ENCODE measurements at places on chromosomes 3 and 15. TPM values are rescaled to one million over a fixed set of nuclear protein-coding genes. Genes with fewer than 3 reads are reported as not detected.
A peak's percentile ranks its signal among the peaks of the same experiment; 100 is the strongest.

ADAM10 gene
- polyA plus RNA-seq, result 69.9 TPM

GRCh38 chr15:90807786-90808086 lies 60.7 kb upstream of the FURIN start:
- H3K27me3 ChIP-seq, result no peaks in the 10 kb centered on the region
- no peak for DNase-seq
- no peak overlapping the region for H3K27ac ChIP-seq
- no peak overlapping the region for H3K4me3 ChIP-seq

GRCh38 chr3:139427283-139428060 lies 38.0 kb upstream of the COPB2 start:
- no peaks in the 10 kb centered on the region for H3K36me3 ChIP-seq
- H3K27me3 ChIP-seq, result no peaks in the 10 kb centered on the region
- H3K27ac ChIP-seq, result no peak overlapping the region

- H3K27me3 ChIP-seq, result no peaks in the 10 kb centered on the region
- no peaks in the 10 kb centered on the region for H3K4me1 ChIP-seq
- H3K4me3 ChIP-seq, result no peak overlapping the region
- H3K27ac ChIP-seq, result no peak overlapping the region
Observed at GRCh38 chr3:95798628-95799027, 1015.8 kb upstream of the EPHA6 start.

GRCh38 chr3:13818919-13819318 lies 61.0 kb downstream of the WNT7A start:
- no peaks in the 10 kb centered on the region for H3K4me1 ChIP-seq
- no peak for DNase-seq
- no peak overlapping the region for H3K4me3 ChIP-seq
- no peak overlapping the region for H3K27ac ChIP-seq

- H3K4me3 ChIP-seq, result no peak overlapping the region
- H3K27ac ChIP-seq, result no peak overlapping the region
Observed at GRCh38 chr3:166462891-166463470, 625.8 kb upstream of the BCHE start.

DNA sequence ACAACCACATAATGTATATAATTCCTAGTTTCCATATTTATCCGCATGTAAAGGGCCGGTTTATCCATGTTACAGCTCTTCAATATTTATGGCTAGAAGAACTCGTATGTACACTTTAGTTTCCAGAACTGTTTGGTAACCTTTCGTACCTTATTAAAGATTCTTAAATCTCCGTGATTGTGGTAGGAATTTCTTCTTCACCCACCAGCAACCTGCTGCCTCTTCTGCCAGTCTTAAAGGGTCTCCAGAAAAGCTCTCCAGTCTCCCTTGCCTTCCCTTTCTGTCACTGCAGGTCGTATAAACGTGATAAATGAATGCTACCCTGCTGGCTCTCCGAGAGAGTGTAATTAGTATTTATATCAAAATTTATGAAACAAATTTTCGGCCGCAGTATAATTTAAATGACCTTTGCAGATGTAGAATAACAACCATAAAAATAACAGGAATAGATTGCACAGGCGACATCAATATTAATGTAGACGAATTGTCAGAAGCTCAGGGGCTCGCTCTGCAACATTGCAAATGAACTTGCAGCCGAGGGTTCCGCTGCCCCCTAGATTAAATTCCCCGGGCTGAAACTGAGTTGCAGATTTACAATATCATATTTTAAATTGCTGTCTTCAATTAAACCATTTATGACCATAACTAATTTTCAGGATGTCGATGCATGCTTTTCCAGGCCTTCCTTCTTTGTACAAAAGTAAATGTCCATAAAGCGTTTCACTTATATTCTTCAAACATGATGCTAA lies 5.4 kb downstream of the ZIC1 start:
- H3K27ac ChIP-seq, result no peak overlapping the region
- peaks cover 88% of the 10 kb centered on the region for H3K27me3 ChIP-seq
- peaks cover 10% of the 10 kb centered on the region for H3K4me1 ChIP-seq
- H3K4me3 ChIP-seq, result no peak overlapping the region
- no peaks in the 10 kb centered on the region for H3K36me3 ChIP-seq

GRCh38 chr15:89361451-89362202 lies 27.0 kb upstream of the POLG start:
- DNase-seq, result peak; percentile 58
- H3K36me3 ChIP-seq, result no peaks in the 10 kb centered on the region
- no peaks in the 10 kb centered on the region for H3K4me1 ChIP-seq
- H3K27me3 ChIP-seq, result peaks cover 84% of the 10 kb centered on the region

DNA sequence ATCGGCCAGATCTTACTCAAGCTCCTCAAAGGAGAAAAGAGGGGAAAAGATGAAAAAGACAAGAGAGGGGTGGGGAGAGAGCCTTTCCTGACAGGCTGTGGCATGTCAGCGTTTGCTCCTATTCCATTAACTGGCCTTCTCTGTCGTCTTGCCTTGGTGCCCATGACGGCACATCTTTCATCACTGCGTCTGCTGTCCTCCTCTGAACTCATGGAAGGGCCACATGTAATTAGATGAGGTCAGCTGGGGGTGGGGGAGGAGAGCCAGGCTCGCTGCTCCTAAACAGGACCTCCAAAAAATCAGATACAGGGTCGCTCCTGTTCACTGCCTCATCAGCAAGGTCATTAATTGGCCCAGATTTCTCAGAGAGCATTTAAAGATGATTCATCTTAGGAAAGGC lies 49.7 kb downstream of the LRTM1 start:
- H3K4me1 ChIP-seq, result no peaks in the 10 kb centered on the region
- no peak overlapping the region for H3K27ac ChIP-seq
- H3K36me3 ChIP-seq, result no peaks in the 10 kb centered on the region
- no peaks in the 10 kb centered on the region for H3K27me3 ChIP-seq
- H3K4me3 ChIP-seq, result no peak overlapping the region
- no peak for DNase-seq

WDR93 gene
- 0.07 TPM for polyA plus RNA-seq

DNA sequence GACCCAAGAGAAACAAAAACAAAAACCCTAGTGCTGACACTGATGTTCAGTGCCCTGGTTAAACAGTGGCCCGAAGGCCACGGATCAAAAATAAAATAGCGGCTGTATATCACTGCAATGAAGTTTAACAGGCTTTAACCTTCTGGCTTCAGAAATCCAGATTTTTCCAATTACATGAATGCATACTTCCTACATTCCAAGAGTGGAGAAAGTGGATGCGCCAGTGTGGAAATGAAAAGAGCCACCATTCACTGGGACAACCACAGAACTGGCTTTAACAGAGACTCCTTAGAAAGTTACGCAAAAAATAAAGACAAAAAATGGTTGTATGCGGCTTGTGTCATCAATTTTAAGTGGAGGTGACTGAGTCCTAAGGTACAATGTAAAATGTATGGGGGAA lies 522.2 kb downstream of the FHIT start:
- H3K36me3 ChIP-seq, result no peaks in the 10 kb centered on the region
- no peak overlapping the region for H3K4me3 ChIP-seq
- DNase-seq, result no peak
- H3K27me3 ChIP-seq, result no peaks in the 10 kb centered on the region

- no peaks in the 10 kb centered on the region for H3K27me3 ChIP-seq
- no peak overlapping the region for H3K4me3 ChIP-seq
- DNase-seq, result no peak
- H3K36me3 ChIP-seq, result no peaks in the 10 kb centered on the region
Observed at GRCh38 chr3:183247011-183247589, 6.0 kb upstream of the B3GNT5 start.

DNA sequence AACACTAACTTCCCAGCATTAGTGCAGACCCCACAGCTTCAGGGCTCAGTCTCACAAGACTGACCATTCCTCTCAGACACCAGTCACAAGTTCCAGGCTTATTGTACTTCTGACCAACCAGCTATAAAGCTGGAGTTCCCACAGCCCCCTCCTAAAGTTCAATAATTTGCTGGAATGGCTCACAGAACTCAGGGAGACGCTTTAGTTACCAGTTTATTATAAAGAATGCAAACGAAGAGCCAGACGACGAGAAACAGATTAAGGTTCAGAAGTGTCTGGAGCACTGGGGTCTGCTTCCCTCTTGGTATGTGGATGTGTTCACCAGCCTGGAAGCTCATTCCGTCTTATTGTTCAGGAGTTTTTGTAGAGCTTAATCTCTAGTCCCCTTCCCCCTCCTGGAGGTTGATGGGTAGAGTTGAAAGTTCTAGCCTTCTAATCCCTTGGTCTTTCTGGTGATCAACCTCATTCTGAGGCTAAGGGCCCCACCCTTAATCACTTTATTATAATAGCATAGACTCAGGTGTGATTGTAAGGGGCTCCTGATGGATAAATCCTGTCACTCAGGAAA lies 4.8 kb upstream of the CSRNP1 start:
- H3K4me3 ChIP-seq, result no peak overlapping the region
- H3K36me3 ChIP-seq, result no peaks in the 10 kb centered on the region
- H3K27me3 ChIP-seq, result no peaks in the 10 kb centered on the region
- H3K27ac ChIP-seq, result no peak overlapping the region
- no peak for DNase-seq

GRCh38 chr3:88030210-88030609 lies 28.6 kb downstream of the CGGBP1 start:
- peak overlapping the region; percentile 10 for H3K4me3 ChIP-seq
- H3K4me1 ChIP-seq, result peaks cover 17% of the 10 kb centered on the region
- H3K27me3 ChIP-seq, result no peaks in the 10 kb centered on the region
- no peaks in the 10 kb centered on the region for H3K36me3 ChIP-seq
